Stimulated activated CD8-positive, alpha-beta memory T cell treated with anti-CD3 and anti-CD28 coated beads, Interleukin-7, amount 100 ng/mL, for 48 hours (primary cell): ENCODE measurements at places on chromosomes 11 and 22.

DNA sequence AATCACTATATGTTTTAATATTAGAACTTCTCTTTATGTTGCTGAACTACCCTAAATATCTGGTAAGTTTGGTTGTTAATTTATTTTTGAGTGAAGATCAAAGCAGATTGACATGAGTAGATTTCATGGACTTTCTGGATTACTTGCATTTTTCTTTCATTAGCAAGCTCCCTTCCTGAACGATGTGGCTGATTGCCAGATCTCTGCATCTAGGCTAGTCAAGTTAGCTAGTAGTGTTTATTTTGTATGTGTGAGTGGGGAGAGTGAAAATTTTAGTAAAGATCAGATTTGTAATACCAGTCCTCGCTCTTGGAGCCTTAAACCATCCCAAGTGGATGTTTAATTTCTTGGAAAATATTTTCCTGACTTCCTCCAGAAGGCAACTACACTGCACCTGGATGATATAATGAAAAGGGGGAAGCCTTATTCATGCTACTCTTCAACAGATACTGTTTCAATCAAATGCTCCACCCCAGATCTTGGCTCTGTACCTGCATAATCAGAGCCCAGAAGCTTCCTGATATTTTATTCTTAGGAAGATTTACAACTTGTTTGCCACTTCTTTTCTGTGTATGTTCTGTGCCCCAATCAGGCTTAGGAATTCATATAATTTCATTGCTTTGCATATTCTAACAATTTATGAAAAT is 143.2 kb upstream of the GRIA4 start:
- DNase-seq, result no peak

DNA sequence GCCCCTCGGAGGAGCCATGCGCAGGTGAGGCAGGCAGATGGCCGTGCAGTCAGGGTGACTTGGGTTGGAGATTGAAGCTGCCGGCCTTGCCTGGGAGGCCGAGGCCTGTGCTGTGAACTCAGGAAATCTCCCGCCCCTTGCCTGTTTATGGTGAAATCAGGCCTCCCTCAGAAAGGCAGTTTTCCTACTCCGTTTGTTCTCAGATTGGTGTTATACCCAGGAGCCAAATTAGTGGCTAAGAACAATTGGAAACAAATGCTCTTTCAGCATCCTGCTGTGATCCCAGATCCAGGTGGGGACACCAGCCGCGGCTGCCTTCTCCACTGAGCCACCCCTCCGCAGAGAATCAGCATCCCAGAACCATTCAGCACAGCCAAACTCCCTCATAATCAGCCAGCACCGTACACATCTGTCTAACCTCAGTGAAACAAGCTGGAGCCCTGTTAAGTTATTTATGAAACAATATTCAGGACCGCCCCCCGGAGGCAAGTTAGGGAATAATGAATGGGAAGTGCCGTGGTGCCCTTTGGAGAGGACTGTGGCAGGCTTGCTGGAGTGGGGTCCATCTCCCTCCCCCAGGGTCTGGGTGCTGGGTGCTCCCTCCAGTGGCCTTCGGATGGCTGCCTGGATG is 60.0 kb downstream of the PKNOX2 start:
- DNase-seq, result no peak

GRCh38 chr22:49299821-49300231 is 527.8 kb downstream of the BRD1 start:
- no peak for DNase-seq

- DNase-seq, result no peak
These were observed 1145.1 kb downstream of the LRRC4C start for GRCh38 chr11:40314327-40314726.

GRCh38 chr11:8719211-8719649 is 36.6 kb downstream of the RPL27A start:
- DNase-seq, result no peak

DNA sequence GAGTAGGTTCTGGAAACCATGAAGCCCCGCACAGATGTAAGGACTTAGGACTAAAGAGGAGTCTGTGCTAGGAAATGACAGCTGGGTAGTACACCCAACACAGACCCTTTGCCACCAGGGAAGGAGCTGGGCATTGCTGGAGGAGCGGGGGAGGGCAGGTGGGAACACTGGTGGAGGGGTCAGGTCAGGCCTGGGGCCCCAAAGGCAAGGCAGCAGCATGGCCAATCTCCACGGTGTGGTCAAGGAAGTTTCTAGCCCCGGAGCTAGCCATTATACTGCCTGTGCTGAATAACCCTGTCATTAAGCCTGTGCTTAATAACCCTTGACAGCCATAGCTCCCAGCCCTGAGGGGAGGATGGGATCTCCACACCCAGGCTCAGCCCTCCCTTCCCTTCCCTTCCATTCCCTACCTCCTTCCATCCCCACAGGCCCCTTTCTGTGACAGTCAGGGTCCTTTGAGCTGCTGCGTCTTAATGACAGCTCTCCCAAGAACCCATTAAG is 2.1 kb downstream of the TMPRSS4 start:
- no peak for DNase-seq

- DNase-seq, result no peak
These were observed 27.4 kb downstream of the ZNF214 start for GRCh38 chr11:6992457-6993417.

DNA sequence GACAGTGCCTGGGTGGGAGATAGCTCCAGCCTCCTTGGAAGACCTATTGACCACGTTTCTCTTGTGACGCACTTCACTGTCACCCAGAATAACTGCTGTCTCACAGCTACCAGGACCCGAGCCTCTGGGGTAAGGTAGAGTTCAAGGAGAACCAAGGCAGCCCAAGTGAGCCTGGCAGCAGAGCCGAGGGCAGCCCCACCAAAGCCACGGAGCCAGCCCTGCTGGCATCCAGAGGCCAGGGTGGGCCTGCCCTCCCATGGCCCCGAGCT is 32.8 kb downstream of the RSPH14 start:
- no peak for DNase-seq

GRCh38 chr11:121018746-121019145 is 5.2 kb upstream of the TBCEL start:
- DNase-seq, result no peak

DNA sequence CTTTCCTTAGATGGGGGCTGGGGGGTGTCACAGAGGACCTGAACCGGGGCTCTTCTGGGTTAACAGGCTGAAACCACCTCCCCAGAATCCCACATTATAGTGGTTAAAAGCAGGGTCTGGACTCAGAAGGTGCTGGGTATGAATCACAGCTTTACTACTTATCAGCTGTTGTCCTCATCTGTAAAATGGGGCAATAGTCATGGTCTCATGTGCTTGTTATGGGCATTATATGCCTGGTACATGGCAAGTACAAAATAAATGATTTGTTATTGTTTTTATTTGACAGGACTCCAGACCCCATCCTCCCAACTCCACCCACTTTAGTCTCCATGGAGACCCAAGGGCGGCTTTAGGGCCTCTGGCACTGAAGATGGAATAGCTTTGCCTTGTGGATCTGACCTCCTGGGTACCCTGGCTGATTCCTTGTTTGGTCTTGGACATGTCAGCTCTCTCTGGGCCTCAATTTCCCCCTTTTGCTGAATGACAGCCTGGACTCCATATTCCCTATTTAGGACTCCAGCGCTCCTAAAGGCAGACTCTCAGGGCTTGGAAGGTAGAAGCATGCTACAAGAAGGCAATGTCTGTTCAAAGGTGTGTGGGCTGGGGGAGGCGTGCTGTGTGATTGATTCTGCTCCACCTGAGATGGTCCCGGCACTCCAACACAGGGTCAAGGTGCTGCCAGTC is 812 bp upstream of the SMTN start:
- no peak for DNase-seq

DNA sequence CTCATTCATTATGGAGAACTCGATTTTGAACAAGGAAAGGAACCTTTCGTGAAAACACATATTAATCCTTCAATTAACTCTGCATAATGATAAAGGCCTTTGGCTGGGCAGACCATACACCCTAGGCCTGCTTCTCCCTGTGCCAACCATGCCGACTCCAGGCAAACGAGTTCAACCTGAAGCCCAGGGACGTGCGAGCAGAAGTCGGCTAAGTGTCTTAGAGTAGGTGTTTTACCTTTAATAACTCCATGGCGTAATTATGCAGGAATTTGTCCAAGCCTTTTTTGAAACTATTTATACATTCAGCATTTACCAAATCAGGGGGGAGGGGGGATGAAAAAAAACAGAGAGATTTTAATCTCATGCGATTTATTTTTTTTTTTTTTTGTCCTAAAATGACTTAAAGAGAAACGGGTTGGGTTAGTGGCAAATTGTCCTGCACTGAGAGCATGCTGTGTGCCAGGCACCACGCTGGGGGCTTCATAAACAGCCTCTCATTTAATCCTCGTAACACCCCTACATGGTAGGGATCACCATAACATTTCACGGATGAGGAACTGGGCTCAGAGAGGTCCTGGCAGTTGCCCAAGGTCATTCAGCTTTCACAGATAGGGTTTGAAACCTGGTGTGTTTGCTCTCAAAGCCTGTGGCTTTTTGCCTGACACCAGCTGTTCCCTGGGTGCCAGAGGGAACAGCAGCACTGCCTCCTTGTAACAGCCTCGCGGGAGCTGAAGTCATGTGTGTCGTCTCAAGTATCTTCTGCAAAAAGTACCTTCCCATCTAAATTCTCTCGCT is 423.9 kb downstream of the MN1 start:
- DNase-seq, result no peak

DNA sequence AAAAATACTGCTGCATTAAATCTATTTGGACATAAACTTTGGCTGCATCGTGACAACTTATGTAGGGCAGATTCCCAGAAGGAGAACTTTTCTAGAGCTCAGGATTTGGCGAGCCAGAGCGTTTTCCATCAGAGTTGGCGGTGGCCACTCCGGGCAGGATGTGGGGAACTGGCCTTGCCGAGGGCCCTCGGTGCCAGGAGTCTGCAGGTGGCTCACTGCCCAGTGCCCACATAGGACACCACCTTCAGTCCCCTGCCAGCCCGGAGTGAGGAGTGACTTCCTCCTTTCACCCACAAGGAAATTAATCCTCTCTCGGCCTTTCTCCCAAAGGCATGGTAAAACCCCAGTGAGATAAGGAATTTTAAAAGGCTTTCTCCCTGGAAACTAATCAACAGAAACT is 1.6 kb upstream of the LGALS2 start:
- no peak for DNase-seq

- no peak for DNase-seq
These were observed 21.7 kb downstream of the RASSF10 start for GRCh38 chr11:13030857-13031256.

GRCh38 chr22:38238519-38239071 is 34.2 kb downstream of the TMEM184B start:
- no peak for DNase-seq

GRCh38 chr11:120172054-120172911 is 34.4 kb upstream of the TRIM29 start:
- DNase-seq, result peak; percentile 28

GRCh38 chr22:50111056-50111455 is 21.2 kb downstream of the MOV10L1 start:
- no peak for DNase-seq

- DNase-seq, result no peak
These were observed 18.6 kb upstream of the MCHR1 start for GRCh38 chr22:40660730-40661129.

- DNase-seq, result no peak
These were observed 20.3 kb downstream of the ARHGAP20 start for GRCh38 chr11:110691926-110692325.

DNA sequence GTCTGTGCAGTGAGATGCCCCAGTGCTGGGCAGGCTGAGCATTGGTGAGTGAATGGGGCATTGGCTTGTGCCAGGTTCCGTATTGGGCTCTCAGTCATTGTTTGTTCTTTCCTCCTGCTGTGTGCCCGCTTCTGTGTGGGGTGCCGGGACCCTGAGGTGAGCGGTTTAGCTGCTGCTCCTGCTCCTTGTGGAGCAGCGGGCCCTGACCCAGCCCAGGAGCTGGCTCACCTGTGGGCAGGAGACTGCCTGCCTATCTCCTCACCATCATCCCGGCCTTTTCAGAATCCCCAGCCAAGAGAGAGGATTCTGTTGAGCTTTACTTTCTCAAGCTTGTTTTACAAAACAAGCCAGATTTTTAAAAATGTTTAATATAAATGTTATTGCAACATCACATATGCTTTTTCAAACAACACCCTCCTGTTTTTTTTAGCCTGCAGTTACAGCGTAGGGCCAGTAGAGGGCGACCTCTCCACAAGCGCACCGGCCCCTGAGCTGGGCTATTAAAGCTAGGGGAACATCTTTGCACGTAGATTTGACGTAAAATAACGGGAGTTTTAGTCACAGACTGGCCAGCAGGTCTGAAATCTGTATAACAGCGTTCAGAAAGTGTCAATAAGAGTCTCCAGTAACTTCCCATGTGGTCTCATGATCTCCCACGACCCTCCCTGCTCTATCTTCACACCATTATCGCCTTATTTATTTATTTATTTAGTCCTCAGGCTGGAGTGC is 25.1 kb upstream of the RELT start:
- DNase-seq, result no peak

GRCh38 chr11:121385688-121386087 is 66.4 kb upstream of the SORL1 start:
- no peak for DNase-seq

DNA sequence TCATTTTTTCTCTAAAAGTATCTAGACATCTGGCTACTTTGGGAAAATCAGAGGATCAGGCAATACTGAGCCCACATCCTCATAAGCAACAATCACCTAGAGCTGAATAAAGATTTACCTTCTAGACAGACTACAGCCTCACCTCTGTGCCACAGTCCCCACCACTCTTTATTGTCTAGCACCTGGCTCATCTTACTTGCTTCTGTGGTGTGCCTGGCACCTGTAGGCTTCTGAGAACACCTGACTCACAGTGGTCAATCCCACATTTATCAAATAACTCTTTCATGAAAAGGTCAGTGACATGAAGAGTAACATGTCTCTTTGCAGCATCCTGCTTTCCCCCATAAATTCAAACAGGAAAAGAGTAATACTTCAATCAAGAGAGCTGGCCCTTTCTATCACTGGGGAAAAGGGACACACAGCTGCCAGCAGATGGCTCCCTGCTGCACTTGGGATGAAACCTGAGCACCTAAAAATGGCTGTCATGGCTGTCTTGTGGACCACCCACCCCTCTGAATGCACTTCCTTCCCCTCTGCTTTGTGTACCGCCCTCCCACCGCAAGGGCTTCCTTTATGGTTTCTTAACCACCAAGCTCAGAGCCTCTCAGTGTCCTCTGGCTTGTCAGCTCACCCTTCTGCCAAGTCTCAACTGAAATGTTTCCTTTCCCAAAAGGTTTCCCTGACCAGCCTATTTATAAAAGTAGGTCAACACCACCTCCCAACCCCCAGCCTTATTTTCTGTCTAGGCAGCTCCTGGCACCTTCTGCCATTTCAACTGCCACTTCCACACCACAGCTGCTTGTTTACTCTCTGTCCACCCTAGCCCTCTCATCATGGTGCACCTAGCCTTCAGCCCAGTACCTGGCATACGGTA is 9.3 kb downstream of the TFIP11 start:
- DNase-seq, result peak; percentile 47
